ENCODE measurements at places on chromosomes 4 and X. TPM values are rescaled to one million over a fixed set of nuclear protein-coding genes. Genes with fewer than 3 reads are reported as not detected.

DNA sequence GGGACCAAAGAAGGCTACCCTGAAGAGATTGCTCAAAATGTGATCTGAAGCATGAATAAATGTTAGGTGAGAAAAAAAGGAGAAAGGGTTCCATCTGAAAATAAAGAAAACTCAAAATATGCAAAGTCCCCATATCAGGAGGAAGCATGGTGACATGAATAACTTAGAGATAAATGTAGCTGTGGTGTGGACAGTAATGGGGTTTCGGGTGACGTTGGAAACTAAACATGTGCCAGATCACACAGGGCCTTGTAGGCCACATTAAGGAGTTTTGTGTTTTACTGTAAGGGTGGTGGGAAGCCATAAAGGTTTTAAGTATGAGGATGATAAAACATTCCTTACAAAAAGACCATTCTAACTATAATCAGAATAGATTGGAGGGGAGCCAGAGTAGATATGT, 40.3 kb upstream of the ACSL4 start:
- H3K27me3 ChIP-seq = no peaks in the 10 kb centered on the region
- no peak overlapping the region for H3K4me3 ChIP-seq
- peak overlapping the region; percentile 6 for H3K27ac ChIP-seq
- DNase-seq = no peak
- peaks cover 22% of the 10 kb centered on the region for H3K4me1 ChIP-seq

- no peak overlapping the region for H3K27ac ChIP-seq
- H3K36me3 ChIP-seq = no peaks in the 10 kb centered on the region
- no peak for DNase-seq
- H3K4me1 ChIP-seq = no peaks in the 10 kb centered on the region
- peaks cover 9% of the 10 kb centered on the region for H3K27me3 ChIP-seq
These were observed 680.6 kb downstream of the TECRL start for GRCh38 chr4:63728480-63729177.

Gene PYURF
- 54.9 TPM for total RNA-seq

DNA sequence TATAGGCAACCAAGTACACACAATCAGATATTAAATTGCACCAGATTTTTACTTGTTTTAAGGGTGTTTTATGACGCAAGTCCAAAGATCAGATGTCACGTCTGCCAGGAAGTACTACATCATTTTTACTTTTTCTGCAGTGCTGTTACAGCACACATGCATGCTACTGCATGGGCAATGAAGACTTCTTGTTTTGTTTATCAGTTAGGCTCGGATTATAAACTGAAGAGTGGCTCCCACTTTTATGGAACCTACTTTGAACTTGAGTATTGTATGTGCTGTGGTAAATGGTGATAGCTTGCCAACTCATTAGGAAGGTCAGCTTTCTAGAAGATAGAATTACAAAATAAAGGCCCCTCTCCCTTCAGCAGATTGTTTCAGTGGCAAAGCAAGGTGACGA, 131.6 kb downstream of the CEP135 start:
- no peak for DNase-seq
- H3K36me3 ChIP-seq = no peaks in the 10 kb centered on the region
- no peak overlapping the region for H3K4me3 ChIP-seq
- no peak overlapping the region for H3K27ac ChIP-seq
- H3K27me3 ChIP-seq = no peaks in the 10 kb centered on the region

Gene ARX
- total RNA-seq = not detected

- peaks cover 5% of the 10 kb centered on the region for H3K4me1 ChIP-seq
- no peaks in the 10 kb centered on the region for H3K36me3 ChIP-seq
- no peak for DNase-seq
- no peak overlapping the region for H3K27ac ChIP-seq
- H3K27me3 ChIP-seq = no peaks in the 10 kb centered on the region
- no peak overlapping the region for H3K4me3 ChIP-seq
These were observed 4.0 kb downstream of the NUDT10 start for GRCh38 chrX:51336584-51336983.

DNA sequence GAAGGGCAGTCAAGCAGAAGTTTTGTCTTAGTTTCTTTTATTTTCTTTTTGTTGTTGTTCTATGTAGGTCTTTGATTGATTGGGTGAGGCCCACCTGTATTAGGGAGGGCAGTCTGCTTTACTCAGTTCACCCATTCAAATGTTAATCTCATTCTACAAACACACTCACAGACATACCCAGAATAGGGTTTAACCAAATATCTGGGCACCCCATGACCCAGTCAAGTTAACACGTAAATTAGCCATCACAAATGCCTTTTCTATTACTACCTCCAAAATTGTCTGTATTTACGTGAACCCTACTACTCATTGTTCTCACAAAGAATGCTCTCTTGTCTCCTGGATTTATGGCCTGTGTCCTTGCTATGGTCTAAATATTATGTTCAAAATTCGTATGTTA, 339.7 kb downstream of the ANK2 start:
- H3K4me1 ChIP-seq = peaks cover 12% of the 10 kb centered on the region
- peaks cover 4% of the 10 kb centered on the region for H3K36me3 ChIP-seq
- H3K4me3 ChIP-seq = no peak overlapping the region
- no peak for DNase-seq

Gene EPHA5
- 1.6 TPM for total RNA-seq

DNA sequence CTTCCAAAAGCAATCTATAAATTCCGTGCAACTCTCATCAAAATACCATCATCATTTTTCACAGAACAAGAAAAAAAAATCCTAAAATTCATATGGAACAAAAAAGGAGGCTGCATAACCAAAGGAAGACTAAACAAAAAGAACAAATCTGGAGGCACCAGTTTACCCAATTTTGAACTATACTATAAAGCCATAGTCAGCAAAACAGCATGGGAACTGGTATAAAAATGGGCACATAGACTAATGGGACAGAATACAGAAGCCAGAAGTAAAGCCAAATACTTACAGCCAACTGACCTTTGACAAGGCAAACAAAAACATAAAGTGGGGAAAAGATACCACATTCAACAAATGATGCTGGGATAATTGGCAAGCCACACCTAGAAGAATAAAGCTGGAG, 753.5 kb upstream of the PABPC4L start:
- no peaks in the 10 kb centered on the region for H3K27me3 ChIP-seq
- H3K4me1 ChIP-seq = no peaks in the 10 kb centered on the region
- H3K4me3 ChIP-seq = no peak overlapping the region
- H3K36me3 ChIP-seq = peaks cover 2% of the 10 kb centered on the region

Gene PF4V1
- total RNA-seq = not detected

Gene CT45A3
- total RNA-seq = not detected

Gene KLHL4
- 2.0 TPM for total RNA-seq

GRCh38 chrX:9163214-9163709, 129.3 kb upstream of the FAM9B start:
- DNase-seq = no peak
- H3K36me3 ChIP-seq = no peaks in the 10 kb centered on the region
- H3K27me3 ChIP-seq = no peaks in the 10 kb centered on the region

- peaks cover 59% of the 10 kb centered on the region for H3K4me1 ChIP-seq
- no peaks in the 10 kb centered on the region for H3K27me3 ChIP-seq
- H3K27ac ChIP-seq = peak overlapping the region; percentile 95
- H3K4me3 ChIP-seq = no peak overlapping the region
These were observed 152.6 kb downstream of the GASK1B start for GRCh38 chr4:158020176-158020575.

Gene IBSP
- 0.95 TPM for total RNA-seq

Gene GLUD2
- total RNA-seq = 0.42 TPM

DNA sequence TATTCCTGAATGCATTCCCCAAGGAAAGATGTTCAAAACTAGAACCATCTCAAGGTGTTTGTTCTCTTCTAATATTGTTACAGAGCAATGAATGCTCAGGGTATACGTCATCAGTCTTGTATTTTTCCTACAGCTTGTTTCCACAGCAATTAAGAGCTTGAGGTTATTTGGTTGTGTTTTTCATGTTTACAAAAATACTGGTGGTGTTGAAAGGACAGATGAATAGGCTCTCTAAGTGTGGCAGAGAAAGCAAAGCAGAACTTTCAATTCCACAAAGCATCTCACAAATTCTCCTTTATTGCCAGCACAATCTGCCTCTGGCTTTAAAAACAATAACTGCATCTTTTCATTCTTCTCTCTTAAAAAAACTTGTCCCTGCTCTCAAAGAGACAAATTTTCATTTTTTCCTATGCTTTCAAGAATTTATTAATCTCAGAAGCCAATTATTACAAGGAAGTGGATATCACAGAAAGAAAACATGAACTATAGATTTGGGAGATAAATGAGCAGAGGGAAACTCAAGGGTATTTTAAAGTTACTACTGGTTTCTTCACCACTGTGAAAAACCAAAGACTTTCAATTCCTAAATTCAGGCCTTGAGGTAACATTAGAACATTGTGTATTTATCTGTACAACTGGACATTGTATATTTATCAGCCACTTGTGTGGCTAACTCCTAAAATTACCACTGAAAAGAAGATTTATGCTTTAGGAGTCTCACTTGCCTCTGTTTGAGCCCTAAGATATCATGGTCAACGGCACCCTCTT, 49.2 kb downstream of the DDX53 start:
- H3K27ac ChIP-seq = no peak overlapping the region
- peaks cover 13% of the 10 kb centered on the region for H3K27me3 ChIP-seq
- peaks cover 9% of the 10 kb centered on the region for H3K4me1 ChIP-seq
- no peak overlapping the region for H3K4me3 ChIP-seq
- no peaks in the 10 kb centered on the region for H3K36me3 ChIP-seq
- DNase-seq = no peak

- no peak for DNase-seq
- H3K4me3 ChIP-seq = no peak overlapping the region
- peak overlapping the region; percentile 6 for H3K27ac ChIP-seq
- H3K27me3 ChIP-seq = no peaks in the 10 kb centered on the region
These were observed 11.6 kb upstream of the EOLA2 start for GRCh38 chrX:149949743-149950436.

DNA sequence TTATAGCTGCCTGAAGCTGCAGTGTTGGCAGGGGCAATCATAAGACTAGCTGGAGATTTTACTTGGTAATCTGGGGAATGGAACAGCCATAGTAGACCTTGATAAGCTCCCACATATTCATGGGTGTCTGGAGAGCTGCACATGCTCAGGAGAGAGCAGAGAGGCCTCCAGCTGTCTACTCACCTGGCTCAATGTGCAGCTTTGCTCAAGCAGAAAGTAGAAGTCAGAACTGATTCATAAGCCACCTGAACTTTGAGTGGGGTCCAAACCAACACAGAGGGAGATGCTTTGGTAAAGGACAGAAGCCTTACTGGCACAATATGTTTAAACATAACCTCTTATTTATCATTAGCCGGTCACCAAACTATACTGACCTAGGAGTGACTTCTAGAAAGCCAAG, 54.4 kb downstream of the KDM6A start:
- H3K27ac ChIP-seq = no peak overlapping the region
- H3K4me3 ChIP-seq = no peak overlapping the region
- no peaks in the 10 kb centered on the region for H3K4me1 ChIP-seq
- DNase-seq = no peak
- no peaks in the 10 kb centered on the region for H3K27me3 ChIP-seq

GRCh38 chr4:125710766-125711165, 396.0 kb downstream of the FAT4 start:
- no peak overlapping the region for H3K4me3 ChIP-seq
- H3K4me1 ChIP-seq = peaks cover 7% of the 10 kb centered on the region
- no peaks in the 10 kb centered on the region for H3K27me3 ChIP-seq
- no peak overlapping the region for H3K27ac ChIP-seq
- H3K36me3 ChIP-seq = no peaks in the 10 kb centered on the region

DNA sequence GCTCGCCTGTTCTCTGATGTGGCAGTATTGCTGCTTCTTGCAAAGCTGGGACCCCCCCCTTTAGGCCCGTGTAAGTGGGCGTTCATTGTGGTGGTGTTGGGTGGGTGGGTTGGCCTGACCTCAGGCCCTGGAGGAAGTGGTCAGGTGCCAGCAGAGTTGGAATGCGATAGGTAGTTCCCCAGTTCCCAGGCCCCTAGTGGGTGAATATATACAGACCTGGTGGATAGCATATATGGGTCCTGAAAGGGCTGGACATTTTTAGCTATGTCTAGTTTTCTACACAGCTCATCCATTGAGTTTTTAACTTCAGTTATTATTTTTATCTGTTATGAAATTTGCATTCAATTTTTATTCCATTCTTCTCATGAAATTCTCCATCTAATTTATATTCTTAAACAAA, 35.8 kb upstream of the UCP1 start:
- no peak overlapping the region for H3K27ac ChIP-seq
- H3K4me3 ChIP-seq = no peak overlapping the region
- no peak for DNase-seq

DNA sequence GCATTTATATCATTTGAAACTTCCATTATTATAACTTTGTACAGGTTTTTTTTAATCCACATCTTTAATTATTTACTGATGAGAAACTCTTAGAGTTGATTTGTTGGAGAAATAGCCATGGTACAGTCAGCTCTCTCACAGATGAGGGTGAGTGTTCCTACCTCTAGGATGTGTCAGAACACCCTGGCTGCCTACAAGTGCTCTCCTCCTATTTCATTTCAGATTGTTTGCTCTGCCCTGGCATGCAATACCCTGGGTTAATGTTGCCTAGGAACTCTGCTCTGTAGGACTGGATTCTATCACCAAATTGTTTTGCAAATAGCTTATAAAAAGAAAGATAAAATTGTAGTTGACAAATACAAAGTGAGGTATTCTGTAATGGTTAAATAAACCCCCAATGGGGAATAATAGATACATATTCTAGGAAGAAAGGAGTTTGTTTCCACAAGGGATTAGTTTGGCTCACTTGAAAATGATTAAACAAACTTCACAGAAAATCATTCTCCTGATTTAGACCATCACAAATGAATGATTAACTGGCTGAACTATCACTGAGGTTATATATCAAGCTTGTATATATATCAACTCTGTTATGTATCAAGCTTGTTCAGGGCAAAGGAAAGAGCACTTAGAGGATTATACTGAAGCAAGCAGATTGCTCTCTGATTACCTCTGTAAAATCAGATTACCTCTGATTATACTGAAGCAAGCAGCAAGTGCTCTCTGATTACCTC, 150.0 kb downstream of the PDE5A start:
- no peak overlapping the region for H3K4me3 ChIP-seq
- peaks cover 20% of the 10 kb centered on the region for H3K36me3 ChIP-seq
- no peaks in the 10 kb centered on the region for H3K27me3 ChIP-seq

- no peaks in the 10 kb centered on the region for H3K27me3 ChIP-seq
- H3K4me3 ChIP-seq = no peak overlapping the region
- no peaks in the 10 kb centered on the region for H3K36me3 ChIP-seq
- no peak for DNase-seq
- peaks cover 7% of the 10 kb centered on the region for H3K4me1 ChIP-seq
- no peak overlapping the region for H3K27ac ChIP-seq
These were observed 83.9 kb upstream of the ARHGAP24 start for GRCh38 chr4:85391071-85391470.

GRCh38 chrX:120304256-120304655, 7.0 kb downstream of the TMEM255A start:
- no peak for DNase-seq
- H3K27me3 ChIP-seq = peaks cover 26% of the 10 kb centered on the region
- no peak overlapping the region for H3K4me3 ChIP-seq
- H3K4me1 ChIP-seq = peaks cover under 1% of the 10 kb centered on the region
- H3K27ac ChIP-seq = no peak overlapping the region

Gene AVPR2
- not detected for total RNA-seq

Gene ARHGAP24
- total RNA-seq = 22.0 TPM

- H3K4me1 ChIP-seq = no peaks in the 10 kb centered on the region
- no peak overlapping the region for H3K27ac ChIP-seq
- peaks cover 2% of the 10 kb centered on the region for H3K27me3 ChIP-seq
- no peaks in the 10 kb centered on the region for H3K36me3 ChIP-seq
- DNase-seq = no peak
These were observed 190.6 kb upstream of the RBPJ start for GRCh38 chr4:26130173-26130572.

Gene ANK2
- 71.2 TPM for total RNA-seq

All from chondrocyte (in vitro differentiated cells).